Kidney glomerular epithelial cell (primary cell): ENCODE measurements at places on chromosomes 2 and 18.

- no peak for DNase-seq
Observed at GRCh38 chr2:60422826-60423483, 130.5 kb downstream of the BCL11A start.

GRCh38 chr18:54938506-54938905 lies 20.8 kb downstream of the CCDC68 start:
- DNase-seq = no peak

GRCh38 chr2:242012956-242013764 lies 143.6 kb downstream of the RTP5 start:
- no peak for DNase-seq

DNA sequence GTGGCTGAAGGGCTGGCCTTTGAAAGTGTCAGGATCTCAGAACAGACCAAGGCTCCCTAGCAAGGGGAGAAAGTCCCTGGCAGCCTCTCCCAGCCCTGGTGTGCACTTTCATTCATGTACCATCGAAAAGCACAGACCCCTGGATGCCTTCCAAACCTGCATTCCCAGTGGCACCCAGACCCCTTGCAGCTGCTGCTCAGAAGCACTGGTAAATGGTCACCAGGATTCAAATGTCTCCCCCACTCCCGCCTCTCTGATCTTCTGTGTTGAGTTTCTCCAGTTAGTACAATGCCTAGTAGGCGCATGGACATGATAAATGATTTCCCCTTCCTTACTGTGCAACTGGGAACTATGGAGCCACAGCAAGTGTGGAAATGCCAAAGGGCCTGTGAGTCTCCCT lies 180.0 kb downstream of the GLI2 start:
- DNase-seq = no peak

DNA sequence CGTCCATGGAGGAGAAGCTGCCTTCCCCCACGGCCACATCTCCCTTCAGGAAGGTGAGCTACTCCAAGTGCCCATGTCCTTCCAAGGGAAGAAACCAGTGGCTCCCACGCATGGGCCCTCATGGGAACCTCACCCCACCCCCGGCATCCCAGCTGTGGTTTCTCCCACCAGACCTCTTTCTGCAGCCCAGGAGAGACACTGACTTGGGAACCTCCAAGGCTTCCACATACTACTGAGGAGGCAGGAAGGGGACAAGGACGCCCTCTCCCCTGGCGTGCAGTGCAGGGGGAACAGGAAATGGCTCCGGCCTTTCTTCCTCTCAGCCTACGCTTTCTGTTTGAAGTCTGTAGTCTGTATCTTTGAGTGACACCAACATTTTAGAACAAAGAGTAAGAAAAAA lies 104.5 kb upstream of the EPC2 start:
- DNase-seq = no peak

- DNase-seq = no peak
Observed at GRCh38 chr2:188810586-188810985, 163.6 kb upstream of the COL3A1 start.

- no peak for DNase-seq
Observed at GRCh38 chr2:229335330-229335729, 64.2 kb upstream of the PID1 start.

DNA sequence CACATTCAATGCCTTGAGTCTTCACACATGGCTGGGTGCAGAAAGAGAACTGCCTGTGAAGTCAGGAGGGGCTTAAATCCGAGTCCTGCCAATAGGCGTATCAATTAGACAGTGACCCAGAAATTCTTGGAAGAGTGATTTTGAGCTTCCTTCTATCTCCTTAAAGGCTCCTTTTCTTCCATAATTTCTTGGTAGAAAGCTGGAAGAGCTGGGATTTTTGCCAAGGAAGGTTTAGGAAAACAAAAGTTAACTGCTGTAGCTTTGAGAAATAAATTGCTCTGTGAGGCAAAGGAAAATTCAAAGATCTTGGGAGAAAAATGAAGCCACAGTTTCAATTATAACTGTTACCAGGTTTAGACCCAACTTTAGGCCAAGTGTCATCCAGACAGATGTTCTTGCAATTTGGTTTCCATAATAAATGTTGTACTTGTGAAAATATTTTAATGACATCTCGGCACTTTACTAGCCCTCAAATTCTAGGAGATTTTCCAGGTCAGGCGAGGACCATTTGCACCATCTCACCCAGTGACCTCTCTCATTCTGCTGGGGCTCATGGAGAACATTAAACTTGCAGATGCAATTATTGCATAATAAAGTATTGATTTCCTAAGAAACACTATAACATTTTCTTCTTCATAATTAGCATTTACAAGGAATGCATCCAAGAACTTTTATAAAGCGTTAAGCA lies 329.7 kb upstream of the MEIS1 start:
- DNase-seq = no peak

GRCh38 chr2:134636714-134637113 lies 82.1 kb downstream of the TMEM163 start:
- DNase-seq = no peak

DNA sequence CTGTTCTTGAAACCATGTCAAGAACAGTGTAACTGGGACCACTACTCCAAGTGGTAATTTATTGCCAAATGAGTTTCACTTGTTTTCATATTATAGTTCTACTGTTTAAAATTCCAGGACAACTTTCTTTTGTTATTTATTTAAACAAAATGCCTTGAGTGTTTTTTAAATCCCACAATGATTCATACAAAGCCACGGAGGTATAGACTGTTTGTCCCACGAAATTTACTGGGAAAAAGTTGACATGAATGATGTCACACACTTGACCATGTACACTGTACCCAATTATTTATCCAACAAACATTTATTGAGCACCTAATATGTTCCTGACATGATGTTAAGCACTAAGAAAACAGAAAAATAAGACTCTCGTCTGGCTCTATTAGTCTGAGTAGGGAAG lies 243.9 kb upstream of the SIX2 start:
- no peak for DNase-seq

- DNase-seq = no peak
Observed at GRCh38 chr2:191650896-191651773, 26.8 kb upstream of the NABP1 start.

GRCh38 chr18:13613591-13614501 lies 112.5 kb downstream of the FAM210A start:
- no peak for DNase-seq

- no peak for DNase-seq
Observed at GRCh38 chr2:191791953-191792560, 54.8 kb downstream of the CAVIN2 start.

- DNase-seq = peak; percentile 30
Observed at GRCh38 chr2:214261683-214262082, 149.2 kb upstream of the VWC2L start.

DNA sequence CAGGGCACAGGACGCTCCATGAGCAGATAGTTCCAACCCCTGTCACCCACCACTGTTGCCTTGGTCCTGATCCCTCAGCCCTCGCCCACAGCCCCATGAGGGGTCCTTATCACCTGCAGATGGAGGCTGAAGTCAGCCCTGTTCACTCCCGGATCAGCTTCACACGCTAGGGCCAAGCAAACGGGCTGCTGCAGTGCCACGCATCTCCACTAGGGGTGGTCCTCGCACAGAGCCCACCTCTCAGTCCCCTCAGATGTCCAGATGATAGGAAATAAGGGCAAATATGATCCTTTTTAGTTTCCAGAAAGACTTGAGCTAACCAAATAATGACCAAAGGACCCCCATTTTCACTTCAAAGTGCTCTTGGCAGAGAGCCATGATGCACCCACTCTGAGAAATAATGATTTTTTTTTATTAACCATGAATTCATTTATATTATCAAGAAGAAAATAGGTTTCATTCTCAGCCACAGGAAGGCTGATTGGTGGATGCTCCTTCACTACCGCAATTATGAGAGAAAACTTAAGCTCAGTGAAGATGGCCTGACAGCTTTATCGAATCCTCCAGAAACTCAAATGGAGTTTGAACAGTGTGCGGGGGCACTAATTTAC lies 71.9 kb upstream of the KLHL29 start:
- DNase-seq = no peak

DNA sequence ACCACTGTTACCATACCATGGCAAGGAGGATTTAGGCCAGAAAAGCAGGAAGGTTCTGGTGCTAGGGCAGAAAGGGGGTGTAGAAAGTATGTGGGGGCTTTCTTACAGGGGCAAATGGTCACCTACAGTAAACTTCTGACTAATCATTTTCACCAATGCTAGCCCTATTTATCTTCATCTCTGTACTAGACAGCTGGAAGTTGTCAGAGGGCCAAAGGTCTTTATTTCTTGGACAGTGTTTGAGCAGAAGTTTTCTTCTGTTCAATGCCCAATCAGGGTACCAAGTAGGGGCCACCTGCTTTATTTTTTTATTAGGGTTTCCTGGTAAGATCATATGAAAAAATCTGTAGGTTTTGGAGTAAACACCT lies 37.6 kb downstream of the MAP4K4 start:
- no peak for DNase-seq

DNA sequence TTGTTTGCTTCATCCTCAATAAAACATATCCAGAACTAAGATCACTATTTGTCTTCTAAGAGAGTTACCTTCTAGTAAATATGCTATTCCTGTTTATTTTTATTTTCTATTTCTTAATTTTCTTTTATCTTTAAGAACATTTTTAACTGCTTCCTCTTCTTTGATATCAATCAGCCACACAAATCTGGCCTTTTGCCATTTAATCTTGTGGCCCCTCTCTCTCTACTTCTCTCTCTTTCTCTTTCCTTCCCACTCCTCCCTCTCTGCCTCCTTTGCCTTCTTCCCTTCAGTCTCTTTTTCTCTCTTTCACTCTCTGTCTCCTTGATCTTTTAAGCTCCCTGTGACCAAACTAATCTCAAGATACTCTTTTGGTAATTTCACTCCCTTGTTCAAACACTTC lies 108.4 kb downstream of the GRB14 start:
- no peak for DNase-seq

GRCh38 chr2:1811258-1811970 lies 67.1 kb upstream of the PXDN start:
- DNase-seq = no peak
